ENCODE measurements at places on chromosomes 2 and 18.

- DNase-seq = no peak
These were observed 123.6 kb downstream of the MTX2 start for GRCh38 chr2:176392744-176393414.

DNA sequence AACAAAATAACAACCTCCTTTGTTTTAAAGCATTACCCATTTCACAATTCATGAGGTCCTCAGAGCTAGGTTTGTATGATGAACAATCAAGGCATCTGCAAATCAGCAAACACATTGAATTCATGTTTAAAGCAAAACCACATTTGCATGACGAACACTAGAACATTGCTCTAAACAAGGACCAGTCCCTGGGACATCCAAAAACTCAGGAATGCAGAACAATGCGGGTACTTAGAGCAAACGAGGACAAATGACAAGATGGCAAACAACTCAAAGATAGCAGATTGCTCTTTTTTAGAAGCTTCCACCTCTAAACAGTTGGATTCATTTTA, 45.7 kb upstream of the RALBP1 start:
- DNase-seq = no peak

DNA sequence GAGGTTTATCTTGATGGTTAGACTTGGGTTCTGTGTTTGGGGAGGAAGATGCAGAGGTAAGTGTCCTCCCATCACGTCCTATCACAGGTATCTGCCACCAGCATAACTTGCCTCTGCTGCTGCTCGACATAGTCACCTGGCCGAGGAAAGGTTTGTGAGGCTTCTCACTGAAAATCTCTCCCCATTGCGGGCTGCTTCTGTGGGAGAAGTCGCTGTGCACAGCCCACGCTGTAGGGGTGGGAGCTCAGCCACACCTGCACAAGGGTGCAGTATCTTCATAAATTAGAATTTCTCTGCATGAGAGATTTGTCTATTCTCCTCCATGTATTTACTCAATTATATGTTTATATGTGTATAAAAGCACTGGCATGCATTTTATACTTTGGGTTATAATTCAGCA, 415.7 kb upstream of the MYT1L start:
- DNase-seq = no peak

GRCh38 chr2:72915907-72916742, 1.2 kb upstream of the EMX1 start:
- DNase-seq = no peak

GRCh38 chr2:155298001-155298400, 599.5 kb downstream of the KCNJ3 start:
- no peak for DNase-seq

DNA sequence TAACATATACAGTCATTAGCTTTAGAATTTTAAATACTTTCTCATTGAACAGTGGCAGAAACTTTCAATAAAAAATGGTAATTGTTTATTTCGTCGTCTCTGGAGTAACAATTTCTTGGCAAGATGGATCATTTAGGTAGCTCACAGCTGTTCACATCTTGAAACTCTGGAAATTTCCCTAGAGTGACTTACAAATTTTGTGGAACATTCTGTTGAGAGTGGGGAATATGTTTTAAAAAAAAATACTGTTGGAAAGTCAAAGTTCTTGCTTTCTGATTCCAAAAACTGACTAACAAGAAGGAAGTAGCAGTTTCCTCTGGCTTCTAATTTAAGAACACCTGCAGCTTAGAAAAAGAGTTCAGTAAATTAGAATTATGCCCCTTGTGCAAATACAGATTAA, 11.2 kb upstream of the CALCRL start:
- DNase-seq = no peak

GRCh38 chr2:239329284-239329971, 71.4 kb downstream of the HDAC4 start:
- DNase-seq = no peak

- DNase-seq = no peak
These were observed 523.5 kb downstream of the LRRTM4 start for GRCh38 chr2:76998704-76999103.

DNA sequence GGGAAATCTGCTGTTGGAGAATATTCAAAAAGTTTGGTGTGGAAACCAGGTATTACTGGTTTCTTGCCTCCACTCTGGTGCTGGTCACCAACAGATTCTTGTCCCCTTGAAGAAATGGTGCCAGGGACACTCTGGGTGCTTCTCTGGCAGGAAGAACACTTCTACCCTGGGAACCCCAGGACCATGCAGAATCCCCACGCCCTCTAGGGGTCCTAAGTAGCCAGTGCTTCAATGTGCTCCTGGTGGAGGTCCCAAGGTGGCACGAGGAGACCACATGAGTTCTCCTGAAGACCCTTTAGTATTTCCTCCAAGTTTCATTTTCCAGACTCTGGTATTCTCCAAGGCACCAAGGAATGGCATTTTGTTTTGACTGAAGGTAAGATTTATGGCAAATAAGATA, 380.6 kb downstream of the TSN start:
- no peak for DNase-seq

GRCh38 chr18:43934322-43934721, 657.0 kb upstream of the SYT4 start:
- DNase-seq = no peak

DNA sequence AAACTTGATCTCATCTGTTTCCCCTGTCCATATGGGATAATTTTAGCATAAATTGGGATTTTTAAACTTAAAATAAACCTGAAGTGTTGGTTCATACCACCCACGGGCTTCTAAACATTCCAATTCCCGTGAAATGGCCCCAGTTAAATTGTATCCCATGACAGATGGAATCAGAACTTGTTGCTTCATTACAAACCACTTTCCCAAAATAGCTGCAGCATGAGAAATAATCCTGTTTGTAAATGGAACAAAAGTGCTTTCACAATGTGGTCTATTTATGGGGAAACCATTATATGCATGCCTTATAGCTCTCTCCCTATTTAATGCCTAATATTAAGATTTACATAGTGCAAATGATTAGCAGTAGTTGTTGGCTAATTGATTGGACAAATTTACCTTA, 15.9 kb downstream of the SCG2 start:
- no peak for DNase-seq

DNA sequence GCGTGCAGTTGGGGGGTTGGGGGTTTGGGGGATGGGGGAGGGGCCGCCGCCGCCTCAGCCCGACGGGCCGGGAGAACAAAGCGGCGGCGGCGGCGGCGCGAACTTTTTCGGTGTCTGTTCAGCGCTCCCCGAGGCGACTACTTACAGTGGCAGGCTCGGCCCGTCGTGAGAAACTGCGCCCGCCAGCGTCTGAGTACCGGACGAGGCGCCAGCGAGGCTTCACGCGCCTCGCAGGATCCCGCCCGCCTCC, 172 bp downstream of the PRKD3 start:
- no peak for DNase-seq

GRCh38 chr18:76981396-76981968, 151.1 kb downstream of the MBP start:
- no peak for DNase-seq

DNA sequence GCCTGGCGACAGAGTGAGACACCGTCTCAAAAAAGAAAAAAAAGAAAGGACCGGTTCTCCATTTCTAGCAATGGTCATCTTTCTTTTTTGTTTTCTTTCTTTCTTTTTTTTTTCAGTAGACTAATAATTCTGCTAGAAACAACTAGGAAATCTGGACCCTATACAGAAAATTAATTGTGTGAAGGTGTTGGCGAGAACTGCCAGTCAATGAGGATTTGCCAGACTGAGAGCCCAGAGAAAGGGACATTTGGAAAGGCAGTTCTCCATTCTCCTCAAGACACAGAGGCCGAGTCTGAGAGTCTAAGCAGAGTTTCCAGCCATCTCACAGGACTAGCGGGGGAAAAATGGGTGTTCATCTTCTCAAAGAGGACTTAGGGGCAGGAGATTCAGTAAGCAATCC, 123.6 kb upstream of the GPC1 start:
- no peak for DNase-seq

GRCh38 chr2:150535176-150535575, 47.7 kb upstream of the RND3 start:
- no peak for DNase-seq

DNA sequence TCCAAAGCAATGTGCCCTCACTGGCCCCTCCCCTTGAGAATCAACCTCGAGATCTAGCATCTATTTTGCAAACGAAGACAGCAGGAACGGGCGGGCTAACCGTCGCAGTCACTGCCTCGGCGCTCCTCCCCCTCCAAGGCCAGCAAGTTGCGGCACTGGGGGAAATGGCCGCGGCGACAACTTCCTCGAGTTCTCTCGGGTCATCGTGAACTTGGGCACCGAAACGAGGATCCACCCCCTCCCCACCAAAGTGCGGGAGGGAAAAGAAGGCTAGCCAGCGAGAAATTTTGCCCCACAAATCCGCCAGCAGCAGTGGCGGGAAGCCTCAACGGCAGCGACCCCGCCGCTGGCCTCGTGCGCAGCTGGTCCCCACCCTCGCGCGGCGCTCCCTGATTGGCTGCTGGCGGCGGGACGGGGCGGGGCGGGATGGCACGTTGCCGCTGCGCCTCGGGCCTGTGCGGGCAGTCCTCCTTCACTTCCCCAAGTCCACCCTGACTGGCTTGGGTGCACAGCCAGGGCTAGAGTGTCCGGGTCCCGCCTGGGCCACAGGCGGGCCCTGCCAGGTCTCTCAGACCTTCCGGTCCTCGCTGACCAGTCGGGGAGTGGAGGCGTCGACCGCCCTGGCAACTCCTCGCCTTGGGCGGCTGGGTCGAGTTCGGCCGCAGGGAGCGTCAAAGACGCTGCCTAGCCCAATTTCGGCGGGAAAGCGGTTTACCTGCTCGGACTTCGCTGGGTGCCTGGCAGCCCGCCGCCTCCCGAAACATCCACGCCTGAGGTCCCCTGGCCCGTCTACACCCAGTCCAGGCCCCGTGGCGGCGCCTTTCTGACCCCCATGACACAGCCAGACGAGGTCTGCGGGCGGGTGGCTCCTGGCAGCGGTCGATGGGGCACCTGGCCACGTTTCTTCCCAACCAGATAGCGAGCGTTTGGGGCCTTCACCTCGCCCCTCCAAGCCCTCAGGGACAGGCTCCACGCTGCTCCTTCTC, at the start of gene BOLL:
TSS of gene BOLL (minus strand) at position 364 of the 986 bp plus-strand sequence. CDS start 3,469 bp downstream, outside the sequence.
- DNase-seq = no peak

DNA sequence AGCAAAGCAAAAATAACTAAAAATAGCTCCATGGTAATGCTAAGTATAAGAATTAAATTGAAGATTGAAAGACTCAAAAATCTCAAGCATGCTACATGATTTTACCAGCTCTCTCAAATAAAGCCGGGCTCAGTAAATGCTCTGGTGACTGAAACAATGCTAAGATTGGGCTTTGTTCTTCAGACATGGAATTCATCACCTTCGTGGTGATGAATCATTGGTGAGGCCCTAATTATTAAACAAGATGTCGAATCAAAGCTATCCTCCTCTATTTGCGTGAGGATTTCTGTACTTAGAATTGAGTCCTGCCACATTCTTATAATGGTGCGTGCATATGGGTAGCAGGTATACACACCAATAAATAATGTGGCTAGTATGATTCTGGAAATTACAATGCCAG, 58.8 kb upstream of the LRRTM1 start:
- DNase-seq = no peak

- DNase-seq = no peak
These were observed 11.8 kb downstream of the MAPRE3 start for GRCh38 chr2:26982102-26982742.

- DNase-seq = no peak
These were observed 1120.8 kb upstream of the TMEFF2 start for GRCh38 chr2:193315428-193316091.

DNA sequence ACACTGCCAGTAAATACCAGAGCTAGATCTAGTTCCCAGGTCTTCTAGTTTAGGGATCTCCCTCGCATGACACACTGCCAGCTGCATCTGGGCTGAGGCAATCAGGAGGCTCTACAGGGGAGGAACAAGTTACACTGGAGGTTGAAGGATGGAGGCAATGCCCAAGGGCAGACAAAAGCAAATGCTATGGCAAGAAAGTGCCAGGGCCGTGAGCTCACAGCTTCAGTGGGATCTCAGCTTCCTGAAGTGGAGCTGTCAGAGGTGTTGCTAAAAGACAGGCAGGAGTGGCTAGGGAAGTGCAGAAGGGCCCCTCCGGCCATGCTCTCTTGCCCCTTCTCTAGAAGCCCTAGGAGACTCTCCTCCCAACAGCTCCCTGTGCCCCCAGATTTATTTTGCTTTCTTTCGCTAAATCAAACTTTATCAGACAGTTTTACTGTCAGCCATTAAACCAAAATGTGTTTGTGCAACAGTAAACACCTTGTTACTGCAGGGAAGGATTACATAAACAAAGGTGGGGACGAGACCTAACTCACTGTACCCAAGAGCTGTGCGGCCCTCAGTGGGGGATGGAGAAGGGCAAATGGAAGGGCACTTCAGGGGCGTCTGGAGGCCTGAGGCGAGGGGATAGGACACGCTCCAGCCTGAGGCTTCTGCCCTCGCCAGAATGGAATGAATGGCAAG, 39.4 kb upstream of the PKDCC start:
- no peak for DNase-seq

DNA sequence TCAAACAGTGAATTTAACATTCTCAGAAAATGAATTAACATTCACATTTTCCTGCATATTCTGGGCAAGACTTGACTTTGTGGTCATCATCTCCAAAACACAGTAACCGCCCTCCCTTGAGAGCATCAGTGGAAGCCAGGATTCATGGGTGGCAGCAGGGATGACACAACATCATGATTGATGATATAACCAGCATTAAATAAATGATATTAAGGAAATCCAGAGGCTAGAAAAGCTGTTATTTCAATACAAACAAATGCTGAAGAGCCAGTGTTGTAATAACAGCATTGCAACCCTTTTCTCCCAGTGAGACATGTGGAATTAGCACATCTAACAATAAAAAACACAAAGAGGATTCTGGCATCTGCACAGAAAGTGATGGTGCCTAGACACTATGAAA, 41.1 kb downstream of the CDC42EP3 start:
- DNase-seq = no peak

DNA sequence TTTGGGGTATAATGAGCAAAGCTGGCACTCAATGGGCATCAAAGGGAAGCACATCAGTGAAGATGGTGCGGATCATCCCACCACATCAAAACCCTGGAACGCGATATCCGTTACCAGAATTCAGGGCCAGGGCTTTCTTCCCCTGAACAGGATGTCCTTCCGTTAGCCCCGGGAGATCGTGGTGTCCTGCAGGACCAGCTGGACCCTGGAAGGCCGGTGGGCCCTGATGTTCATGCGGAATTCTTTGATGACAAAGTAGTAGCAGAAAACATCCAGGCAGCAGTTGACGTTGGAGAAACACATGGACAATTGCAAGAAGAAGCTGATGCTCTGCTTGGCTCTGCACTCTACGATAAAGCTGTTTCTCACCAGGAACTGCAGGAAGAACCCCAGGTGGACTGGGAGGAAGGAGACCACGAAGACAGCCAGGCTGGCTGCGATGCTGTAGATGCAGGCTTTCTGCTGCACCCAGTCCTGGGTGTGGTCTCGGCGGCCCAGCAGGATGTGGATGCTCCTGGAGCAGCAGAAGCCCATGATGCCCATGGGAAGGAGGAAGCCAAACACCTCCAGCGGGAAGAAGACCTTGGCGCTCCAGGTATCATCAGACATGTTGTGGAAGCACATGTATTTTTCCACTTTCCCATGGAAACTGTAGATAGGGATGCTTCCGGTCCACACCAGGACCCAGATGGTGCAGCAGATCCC, 15.0 kb downstream of the GPR55 start:
- no peak for DNase-seq

All from activated CD4-positive, alpha-beta T cell treated with anti-CD3 and anti-CD28 coated beads for 1 hour (primary cell).